ENCODE measurements at places on chromosomes 5 and 9.

DNA sequence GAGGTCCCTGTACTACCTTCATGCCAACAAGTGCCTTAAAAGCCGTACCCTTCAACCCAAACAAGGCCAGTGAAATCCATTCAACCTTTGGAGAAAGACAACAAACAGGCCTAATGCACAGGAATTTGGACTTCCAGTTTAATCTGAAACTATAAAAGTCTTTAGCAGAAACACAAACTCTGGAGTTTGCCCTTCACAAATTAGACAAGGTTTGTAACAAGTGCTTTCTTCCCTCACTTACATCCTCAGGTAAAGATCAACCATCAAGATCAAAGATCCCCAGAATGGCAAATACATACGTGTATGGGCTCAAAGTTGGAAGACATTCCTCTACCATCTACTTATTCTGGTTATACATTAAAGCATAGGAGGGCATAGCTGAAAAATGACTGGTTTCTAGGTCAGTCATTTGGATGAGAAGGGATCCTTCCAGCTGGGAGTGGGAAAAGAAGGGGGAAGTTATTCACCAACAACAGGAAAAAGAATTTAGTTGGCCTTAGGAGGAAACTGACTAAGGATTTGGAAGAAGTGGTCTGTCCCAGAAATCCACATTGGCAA, 2.0 kb downstream of the DAB2 start:
- no peak for DNase-seq

GRCh38 chr5:139481122-139481533, 1.4 kb downstream of the STING1 start:
- no peak for DNase-seq

- DNase-seq, result no peak
These were observed 322.7 kb downstream of the ARHGEF28 start for GRCh38 chr5:73948720-73949119.

DNA sequence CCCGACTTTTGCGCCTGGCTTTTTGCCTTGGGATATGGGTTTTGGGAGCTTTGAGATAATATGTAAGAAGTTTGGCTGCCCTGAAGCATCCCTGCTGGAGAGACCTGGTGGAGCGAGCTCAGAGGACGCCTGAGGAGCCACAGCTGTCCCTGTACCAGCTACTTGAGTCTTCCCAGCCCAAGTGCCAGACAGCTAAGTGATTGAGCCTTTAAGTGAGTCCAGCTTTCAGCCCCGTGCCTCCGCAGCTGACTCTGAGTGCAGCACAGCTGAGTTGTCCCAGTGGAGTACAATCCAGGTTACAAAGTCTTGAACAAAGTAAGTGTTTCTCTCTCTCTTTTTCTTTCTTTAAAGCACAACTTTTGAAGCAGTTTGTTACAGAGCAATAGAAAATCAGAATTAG, 203.8 kb upstream of the DAP start:
- no peak for DNase-seq

- DNase-seq, result no peak
These were observed 199.7 kb upstream of the SLC27A6 start for GRCh38 chr5:128765448-128766061.

DNA sequence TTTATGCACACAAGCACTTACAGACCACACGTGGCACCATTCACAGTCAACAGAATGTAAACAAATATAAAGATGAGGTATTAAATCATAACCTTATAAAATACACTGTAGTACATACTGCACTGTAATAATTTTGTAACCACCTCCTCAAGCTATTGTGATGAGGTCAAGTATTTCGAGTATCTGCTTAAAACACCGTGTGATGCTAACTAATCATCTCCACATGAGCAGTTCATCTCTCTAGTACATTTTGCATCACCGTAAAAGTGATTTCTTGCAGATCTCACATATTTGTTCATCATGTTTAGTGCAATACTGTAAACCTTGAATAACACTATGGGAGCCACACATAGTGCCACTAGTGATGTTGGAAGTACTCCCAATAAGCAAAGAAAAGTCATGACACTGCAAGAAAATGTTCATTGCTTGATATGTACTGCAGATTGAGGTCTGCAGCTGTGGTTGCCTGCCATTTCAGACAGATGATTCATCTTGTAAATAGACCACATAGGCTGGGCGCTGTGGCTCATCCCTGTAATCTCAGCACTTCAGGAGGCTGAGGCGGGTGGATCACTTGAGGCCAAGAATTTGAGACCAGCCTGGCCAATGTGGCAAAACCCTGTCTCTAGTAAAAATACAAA, 44.3 kb downstream of the FOXB2 start:
- DNase-seq, result no peak

GRCh38 chr5:142561486-142562097, 124.3 kb downstream of the FGF1 start:
- no peak for DNase-seq

DNA sequence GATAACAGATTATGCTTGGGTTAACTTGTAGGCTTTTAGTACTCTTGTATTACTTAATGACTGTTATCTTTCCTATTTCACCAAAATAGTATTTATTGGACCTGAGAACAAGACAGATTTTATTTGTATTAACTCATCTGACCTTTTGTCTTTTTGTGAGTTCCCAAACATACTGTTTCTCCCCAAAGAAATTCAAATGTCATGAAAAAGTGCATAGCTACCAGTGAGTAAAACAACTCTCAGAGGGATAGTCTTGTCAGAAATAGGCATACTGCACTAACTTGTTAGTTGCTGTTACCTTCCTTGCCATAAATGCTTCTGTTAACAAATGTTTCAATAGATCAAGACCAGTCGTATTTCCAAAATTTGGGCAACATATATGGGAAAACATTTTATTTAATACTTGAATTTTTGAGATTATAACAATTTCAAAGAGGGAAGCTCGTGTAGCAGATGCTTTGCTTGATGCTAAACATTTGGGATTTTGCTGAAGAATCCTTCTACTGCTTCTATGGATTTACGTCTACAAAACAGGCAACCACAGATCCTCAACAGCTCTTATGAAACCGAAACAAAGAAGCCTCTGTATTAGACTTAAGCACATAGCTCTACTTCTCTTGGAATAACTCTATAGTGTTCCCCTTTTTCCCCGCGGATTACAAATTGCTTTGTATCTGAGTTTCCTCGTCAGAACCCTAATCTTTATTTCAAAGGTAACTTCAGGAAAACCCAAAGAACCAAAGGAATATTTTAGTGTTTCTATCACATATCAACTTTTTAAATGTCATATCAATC, 248.8 kb downstream of the MCTP1 start:
- DNase-seq, result no peak

DNA sequence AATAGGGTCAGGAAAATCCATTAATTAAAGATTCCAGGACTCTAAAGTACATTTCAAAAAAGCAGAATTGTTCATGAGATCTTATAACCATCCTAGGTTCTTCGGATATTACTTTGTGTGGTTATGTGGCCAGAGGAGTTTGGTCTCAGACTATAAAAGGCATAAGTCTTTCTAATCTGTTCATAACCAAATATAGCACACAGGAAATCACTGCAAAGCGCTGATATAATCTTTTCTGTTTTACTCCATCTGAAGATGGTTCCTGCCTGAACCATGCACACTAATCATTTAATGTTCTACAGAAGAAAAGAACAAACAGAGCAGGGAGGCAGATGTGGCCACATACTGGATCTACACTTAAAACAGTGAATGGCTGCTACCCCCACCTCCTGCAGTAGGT, 182.8 kb downstream of the SEMA5A start:
- no peak for DNase-seq

DNA sequence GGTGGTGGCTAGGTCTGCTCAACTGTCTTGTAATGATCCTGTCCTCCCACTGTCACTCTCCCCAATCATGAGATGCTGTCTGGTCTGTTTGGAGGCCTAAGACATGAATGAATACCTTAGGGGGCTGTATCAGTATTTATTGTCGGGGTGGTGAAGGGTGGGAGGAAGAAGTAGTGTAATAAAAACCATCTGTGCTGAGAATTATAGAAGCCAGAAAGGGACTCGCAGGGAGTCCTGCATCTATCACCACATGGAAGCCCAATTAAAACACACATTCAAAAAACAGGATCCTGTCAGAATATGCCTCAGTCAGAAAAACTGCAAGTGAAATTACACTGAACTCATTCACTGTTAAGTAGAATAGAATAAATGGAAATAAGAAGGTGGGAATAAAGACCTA, 1134.3 kb upstream of the C9orf72 start:
- no peak for DNase-seq

DNA sequence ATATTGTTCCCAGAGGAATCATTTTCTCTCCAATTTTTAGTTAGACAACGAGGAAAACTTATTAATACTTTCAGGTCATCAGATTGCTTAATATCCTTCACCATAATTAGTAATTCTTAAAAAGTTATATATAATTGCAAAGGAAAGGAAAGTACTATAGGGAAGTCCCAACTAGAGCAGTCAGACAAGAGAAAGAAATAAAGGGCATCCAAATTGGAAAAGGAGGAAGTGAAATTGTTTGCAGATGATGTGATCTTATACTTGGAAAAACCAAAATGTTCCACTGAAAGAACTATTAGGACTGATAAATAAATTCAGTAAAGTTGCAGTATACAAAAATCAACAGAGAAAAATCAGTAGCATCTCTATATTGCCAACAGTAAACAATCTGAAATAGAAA, 223.5 kb upstream of the MEF2C start:
- no peak for DNase-seq

DNA sequence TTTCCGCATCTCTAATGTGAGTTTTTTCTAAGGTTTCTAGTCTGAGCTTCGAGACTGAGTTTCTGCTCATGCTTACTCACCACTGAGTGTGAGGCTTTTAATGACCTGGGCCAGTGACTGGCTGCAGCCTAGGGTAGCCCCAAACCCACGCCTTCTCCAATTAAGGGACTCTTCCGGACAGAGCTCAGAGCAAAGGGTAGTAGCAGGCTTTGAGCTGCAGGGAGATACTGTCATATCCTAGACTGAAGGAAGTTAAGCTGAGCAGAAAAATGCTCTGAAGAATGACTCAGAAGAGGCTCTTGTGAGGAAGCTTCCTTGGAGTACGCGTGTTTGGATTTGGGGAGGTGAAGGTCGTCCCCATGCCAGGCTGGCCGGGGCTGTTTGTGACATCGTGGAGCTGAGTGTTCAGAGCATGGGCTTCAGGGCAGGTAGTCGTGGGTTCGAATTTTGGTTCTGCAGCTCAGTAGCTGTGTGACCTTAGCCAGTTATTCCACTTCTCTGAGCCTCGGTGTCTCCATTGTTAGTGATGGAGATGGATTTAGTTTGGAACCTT, 3.5 kb downstream of the USP20 start:
- no peak for DNase-seq

Measured in NCI-H2081 (cell line).